ENCODE measurements at places on chromosomes 3 and 15. TPM values are rescaled to one million over a fixed set of nuclear protein-coding genes. Genes with fewer than 3 reads are reported as not detected.

DNA sequence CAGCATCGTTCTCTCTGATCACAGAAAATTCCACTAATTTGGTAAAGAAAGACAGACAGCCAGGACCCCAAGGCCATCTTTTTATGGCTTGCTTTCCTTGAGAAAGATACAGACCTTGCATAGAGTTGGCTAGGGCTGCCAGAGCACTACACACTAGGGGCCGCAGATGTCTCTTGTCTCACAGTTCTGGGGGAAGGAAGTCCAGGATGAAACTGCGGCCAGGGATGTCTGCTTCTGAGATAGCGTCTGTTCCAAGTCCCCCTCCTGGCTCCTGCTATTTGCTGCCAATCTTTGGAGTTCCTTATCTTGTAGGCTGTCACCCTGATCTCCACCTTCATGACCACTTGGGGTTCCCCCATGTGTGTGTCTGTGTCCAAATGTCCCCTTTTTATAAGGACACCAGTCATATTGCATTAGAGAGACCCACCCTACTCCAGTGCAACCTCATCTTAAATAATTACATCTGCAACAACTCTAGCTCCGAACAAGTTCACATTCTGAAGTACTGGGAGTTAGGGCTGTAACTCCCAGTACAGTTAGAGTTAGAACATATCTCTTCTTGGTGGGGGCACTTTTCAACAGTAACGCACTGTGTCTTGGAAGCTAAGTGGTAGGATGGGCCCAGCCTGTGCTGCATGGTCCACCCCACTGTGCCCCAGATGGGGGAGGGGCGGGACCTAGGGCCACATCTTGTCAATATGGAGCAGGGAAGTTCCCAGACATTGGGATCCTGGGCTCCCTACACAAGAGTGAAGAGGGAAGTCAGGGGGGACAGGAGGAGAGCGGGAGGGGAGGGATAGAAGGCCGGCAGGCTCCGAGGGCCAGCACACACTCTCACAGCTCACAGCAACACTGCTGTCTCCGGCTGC, 42.2 kb downstream of the KLF15 start:
- no peak for DNase-seq

DNA sequence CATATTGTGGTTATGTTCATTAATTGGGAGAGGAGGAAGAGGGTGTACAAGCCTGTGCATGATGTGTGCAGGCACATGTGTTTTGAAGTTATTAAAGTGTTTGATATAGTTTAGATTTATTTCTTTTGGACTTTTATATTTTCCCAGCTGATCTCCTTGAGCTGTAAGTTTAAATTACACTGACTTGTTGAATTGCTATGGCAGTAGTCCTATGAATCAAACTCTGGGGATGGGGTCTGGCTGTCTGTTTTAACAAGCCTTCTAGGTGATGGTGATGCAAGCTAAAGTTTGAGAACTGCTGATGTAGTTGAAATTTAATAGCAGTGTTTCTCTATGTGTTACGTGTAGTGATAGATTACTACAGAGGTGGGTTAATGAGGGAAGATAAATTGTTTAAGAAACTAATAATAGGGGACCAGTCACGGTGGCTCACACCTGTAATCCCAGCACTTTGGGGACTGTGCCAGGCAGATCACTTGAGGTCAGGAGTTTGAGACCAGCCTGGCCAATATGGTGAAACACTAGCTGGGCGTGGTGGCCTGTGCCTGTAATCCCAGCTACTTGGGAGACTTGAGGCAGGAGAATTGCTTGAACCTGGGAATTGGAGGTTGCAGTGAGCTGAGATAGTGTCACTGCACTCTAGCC, 7.0 kb downstream of the ARIH1 start:
- DNase-seq: no peak

The CCR8 gene
- not detected for total RNA-seq

The SERINC4 gene
- 0.34 TPM for total RNA-seq

The CHRM5 gene
- not detected for total RNA-seq

- no peak for DNase-seq
Observed at GRCh38 chr15:97745481-97746071, 214.9 kb upstream of the ARRDC4 start.

DNA sequence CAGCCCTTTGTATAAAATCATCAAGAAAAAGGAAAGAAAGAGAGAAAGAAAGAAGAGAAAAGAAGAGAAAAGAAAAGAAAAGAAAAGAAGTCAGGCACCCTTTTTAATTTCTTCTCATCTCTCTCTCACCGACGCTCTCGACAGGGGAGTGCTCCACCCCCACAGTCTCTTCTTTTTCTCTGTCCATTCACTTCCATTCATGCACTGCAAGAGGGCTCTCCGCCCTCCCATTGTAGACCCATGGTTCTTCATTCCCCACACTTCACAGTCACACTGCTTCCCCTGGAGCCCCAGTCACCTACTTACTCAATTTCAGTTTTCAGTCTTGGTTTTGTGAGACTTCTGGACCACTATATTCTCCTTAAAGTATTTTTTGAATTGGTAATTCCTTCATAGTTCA, 254.7 kb downstream of the SOX2 start:
- DNase-seq: no peak

GRCh38 chr3:193821151-193821668, 228.2 kb downstream of the OPA1 start:
- DNase-seq: no peak

DNA sequence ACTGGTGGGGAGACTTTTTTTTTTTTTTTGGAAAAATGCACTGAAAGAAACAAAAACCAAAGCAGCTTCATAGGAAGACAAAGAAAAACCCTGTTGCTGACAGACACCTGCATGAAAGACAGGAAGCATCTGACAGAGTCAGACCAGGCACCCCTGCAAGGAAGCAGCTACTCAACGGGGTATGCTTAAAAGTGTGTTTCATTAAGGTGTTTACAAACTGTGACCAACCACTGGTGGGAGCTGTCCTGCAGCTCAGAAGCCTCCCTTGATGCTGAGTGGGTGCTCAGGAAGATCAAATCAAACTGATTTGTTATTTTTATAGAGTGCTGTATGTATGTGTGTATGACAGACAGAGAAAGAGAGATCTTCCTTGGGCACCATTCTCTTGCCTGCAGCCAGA, 34.7 kb upstream of the AGBL1 start:
- DNase-seq: no peak

DNA sequence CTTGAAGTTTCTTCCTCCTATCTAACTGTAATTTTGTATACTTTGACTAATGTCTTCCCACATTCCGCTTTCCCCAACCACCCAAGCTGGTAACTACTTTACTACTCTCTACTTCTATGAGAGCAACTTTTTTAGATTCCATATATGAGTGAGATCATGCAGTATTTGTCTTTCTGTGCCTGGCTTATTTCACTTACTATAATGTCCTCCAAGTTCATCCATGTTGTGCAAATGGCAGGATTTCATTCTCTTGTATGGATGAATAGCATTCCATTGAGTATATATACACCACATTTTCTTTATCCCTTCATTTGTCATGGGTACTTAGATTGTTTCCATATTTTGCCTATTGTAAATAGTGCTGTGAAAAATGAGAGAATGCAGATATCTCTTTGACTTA, 78.5 kb upstream of the CCNL1 start:
- no peak for DNase-seq

- no peak for DNase-seq
Observed at GRCh38 chr15:28871168-28871567, 14.6 kb upstream of the APBA2 start.

The KATNBL1 gene
- total RNA-seq: 63.2 TPM

- no peak for DNase-seq
Observed at GRCh38 chr3:97439373-97439772, 325.2 kb upstream of the ARL6 start.

GRCh38 chr15:68478853-68479252, 46.9 kb upstream of the ITGA11 start:
- DNase-seq: no peak

DNA sequence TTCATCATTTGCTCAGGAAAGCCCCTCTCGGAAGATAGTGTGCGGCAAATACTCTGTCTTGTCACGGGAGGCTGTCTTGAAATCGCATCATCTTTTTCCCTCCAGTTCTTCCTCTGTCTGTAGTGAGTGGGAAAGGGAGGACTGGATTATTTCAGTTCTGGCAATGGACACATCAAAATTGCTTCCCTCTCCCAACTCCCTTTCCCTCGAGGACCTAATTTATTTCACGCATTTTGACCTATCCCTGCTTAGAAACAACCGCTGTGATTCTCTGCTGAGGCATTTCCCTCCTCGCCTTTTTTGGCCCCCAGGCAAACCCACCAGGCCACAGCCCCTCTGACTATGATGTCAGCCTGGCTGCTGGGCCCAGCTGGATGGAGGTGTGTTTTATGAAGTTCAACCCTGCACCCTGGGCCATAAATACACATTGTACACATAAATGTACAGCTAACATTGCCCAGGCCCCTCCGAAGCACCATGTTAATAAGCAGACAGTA, 138.7 kb upstream of the LRTM1 start:
- DNase-seq: no peak

The KLHL6 gene
- total RNA-seq: 6.4 TPM

DNA sequence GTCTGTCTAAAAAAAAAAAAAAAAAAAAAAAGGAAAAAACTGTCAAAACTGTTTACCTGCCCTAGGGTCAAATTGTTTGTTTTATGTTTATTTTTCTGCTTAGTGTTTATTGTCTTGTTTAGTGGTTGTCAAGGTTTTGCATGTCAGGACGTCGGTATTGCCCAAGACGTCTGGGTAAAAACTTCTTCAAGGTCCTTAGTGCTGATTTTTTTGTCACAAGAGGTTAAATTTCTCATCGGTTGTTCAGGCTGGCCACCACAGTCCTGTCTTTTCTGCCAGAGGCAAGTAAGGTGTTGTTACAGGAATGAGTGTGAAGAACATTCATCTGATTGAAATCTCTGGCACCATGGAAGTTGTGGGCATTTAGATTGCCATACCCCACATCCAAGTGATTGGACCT, 7.0 kb downstream of the DET1 start:
- no peak for DNase-seq

DNA sequence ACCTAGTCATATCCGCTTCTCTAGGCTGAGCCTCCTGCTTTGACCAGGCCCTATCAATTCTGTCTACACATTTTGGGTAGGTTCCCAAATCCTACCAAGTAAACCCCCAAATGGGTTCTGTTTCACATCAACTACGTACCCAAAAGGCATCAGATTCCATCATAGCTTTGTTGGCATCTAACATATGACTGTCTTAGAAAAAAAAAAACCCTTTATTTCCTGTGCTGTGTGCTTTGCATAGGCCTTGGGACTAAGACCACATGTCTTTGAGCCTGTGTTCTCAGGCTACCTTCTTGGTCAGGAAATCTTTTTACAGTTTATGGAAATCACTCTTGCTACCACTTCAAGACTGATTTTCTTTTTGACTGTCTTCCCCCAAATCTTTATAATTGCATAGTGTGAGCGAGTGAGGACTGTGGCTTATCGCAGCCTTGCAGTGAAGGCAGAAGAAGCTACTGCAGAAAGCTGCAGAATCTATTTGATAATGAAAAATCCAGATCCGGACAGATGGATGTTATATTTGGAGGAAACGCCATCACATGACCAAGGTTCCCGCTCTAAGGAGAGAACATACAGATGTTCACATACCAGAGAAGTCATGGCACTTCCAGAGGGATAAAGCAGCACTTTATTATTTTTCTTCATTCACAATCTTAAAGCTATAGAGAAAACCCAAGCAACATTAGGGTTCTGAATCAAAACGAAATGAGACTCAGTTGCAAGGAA, 111.2 kb downstream of the EOMES start:
- no peak for DNase-seq

DNA sequence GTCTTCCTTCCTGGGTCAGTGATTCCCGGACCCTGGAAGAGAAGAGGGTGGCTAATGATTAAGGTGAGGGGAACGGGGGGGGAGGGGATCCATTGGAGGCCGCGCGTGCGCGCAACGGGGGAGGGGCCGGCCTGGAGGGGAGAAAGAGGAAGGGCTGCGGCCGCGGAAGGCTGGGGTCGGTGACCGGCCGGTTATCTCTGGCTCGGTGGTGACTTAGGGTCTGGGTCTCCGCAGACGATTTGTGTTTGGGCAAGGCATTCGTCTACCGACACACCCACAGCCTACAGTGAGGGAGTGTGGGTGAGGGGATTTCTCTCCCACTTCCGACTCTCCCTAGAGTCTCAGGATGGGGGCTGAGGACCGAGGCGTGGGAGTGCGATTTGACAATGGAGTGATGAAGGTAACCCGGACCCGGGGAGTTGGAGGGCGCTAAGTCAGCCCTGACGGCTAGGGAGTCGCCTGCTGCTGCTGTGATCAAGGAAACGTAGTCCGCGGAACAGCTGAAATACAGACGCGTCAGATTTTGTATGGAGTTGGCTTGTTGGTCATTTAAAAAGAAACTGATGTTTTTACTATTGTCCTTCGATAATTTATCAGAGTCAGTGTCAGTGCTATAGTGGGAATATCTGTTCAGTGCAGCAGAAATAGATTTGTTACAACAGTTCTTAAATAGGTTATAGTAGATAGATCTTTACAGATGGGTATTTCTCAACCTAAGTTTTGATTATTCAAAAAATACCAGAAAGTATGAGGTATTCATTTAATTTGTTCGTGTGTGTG, 733 bp downstream of the RNF111 start:
- peak; percentile 75 for DNase-seq

The REC114 gene
- total RNA-seq: not detected

- no peak for DNase-seq
Observed at GRCh38 chr3:72034986-72035385, 250.0 kb upstream of the PROK2 start.

The TJP1 gene
- total RNA-seq: 120 TPM

- no peak for DNase-seq
Observed at GRCh38 chr3:129855170-129855831, 38.2 kb downstream of the TMCC1 start.

DNA sequence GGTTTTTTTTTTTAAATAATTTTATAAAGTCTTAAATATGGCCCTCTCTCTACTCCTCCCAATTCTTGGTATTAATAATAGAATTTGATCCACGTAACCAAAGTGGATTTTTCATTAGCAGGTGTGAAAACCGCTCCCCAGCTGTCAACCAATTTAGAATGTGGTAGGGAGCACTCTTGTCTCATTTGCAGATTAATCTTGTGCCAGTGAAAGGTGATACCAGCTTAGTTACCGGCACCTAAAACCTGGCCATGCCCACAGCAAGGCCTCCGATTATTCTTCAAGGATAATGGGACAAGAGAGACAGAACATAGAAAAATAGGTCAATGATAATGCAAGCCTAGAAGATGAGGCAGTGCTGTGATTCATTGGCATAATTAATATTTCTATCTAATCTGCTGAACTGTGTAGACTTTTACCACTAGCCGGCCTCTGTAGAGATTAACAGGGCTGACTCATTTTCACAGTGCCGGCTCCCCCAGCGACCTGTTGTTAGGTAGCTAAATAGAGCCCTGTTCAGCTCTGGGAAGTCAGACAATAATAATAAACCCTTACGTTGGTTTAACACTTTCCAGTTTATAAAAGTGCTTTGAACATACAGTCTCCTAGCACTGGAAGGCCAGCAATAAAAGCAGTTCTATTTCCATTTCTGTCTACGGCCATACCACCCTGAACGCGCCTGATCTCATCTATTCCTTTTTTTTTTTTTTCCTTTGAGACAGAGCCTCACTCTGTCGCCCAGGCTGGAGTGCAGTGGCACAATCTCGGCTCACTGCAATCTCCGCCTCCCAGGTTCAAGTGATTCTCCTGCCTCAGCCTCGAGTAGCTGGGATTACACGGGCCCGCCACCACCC, 102.9 kb downstream of the SHQ1 start:
- no peak for DNase-seq

GRCh38 chr3:53250453-53250852, 5.4 kb downstream of the TKT start:
- no peak for DNase-seq

The CPN2 gene
- not detected for total RNA-seq

- no peak for DNase-seq
Observed at GRCh38 chr3:103295974-103296570, 861.3 kb downstream of the ZPLD1 start.

The WWTR1 gene
- total RNA-seq: 67.1 TPM

GRCh38 chr3:100928638-100929428, 64.4 kb downstream of the ABI3BP start:
- no peak for DNase-seq

- no peak for DNase-seq
Observed at GRCh38 chr3:181626036-181626435, 85.7 kb upstream of the SOX2 start.
